Ascending aorta (tissue), 2 donors: ENCODE measurements at places on chromosomes 4 and X. TPM values are rescaled to one million over a fixed set of nuclear protein-coding genes. Genes with fewer than 3 reads are reported as not detected.

GBA3 gene
- not detected for total RNA-seq

ADH7 gene
- total RNA-seq, result not detected

IL2RG gene
- 2.4 TPM for total RNA-seq

SMR3B gene
- not detected for total RNA-seq

PAGE1 gene
- total RNA-seq, result not detected

ADGRG2 gene
- total RNA-seq, result 4.3 TPM

DCX gene
- total RNA-seq, result not detected

FAM47E gene
- not detected for total RNA-seq

TENM3 gene
- 2.8 TPM for total RNA-seq

SSX7 gene
- not detected for total RNA-seq

DNA sequence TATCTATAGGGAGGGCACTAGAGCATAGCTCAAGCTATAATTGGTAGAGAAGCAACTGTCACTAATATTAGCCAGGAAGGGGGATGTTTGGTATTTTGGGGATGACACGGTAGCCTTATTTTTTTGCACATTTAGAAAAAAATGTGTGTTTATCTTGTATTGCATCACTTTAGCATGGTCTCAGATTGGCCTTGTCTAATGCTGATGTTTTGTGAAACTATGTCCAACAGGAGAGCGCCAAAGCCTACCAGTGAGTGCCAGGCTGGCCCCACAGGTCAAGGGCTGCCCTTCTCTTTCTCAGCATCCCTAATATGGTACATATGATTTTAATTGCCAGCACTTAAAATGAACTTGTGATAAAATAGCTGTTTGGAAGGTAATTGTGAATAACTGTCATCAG lies 24.8 kb upstream of the WDR19 start:
- no peak for DNase-seq

DNA sequence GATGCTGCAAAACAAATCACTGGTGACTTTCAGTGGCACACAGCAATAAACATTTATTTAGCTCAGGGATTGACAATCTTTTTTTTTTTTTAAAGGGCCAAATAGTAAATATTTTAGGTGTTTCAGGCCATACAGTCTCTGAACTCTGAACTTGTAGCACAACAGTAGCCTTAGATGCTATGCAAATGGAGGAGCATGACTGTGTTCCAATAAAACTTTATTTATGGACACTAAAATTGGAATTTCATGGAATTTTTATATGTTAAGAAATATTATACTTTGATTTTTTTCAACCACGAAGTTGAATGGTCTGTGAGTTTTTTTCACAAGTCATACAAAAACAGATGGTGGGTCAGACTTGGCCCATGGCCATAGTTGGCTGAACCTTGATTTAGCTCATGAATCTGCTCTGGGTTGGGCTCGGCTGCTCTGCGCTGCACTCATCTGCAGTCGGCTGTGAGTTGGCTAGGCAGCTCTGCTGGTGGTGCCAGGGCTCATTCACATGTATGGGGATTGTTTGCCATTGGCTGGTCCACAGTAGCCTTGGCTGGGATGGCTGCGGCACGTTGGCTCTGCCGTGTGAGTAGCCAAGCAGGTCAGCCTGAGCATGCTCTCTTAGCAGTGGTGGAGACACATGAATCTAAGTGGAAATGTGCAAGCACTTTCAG lies 231.7 kb upstream of the PGRMC2 start:
- no peak for DNase-seq

DNA sequence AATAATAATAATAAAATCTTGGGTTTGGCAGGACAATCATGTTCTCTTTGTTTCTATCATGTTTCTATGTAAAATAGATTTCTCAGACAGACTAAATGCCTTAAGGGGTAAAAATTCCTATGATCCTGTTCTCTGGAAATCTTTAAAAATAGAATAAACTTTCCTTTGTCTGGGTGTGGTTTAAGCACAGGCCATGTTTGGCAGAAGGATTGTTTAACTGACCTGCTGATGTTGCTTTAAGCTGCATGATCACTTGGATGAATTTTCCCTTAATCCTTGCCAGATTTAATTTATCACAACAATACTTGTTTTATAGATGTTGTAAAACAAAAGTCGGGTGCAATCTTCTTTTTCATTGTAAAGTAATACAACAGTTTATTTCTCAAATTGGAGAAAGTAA lies 341.7 kb upstream of the FAT1 start:
- no peak for DNase-seq

GRCh38 chr4:145307120-145307519 lies 126.7 kb upstream of the OTUD4 start:
- DNase-seq, result no peak

GRCh38 chr4:182888891-182889290 lies 28.3 kb downstream of the DCTD start:
- no peak for DNase-seq

DNA sequence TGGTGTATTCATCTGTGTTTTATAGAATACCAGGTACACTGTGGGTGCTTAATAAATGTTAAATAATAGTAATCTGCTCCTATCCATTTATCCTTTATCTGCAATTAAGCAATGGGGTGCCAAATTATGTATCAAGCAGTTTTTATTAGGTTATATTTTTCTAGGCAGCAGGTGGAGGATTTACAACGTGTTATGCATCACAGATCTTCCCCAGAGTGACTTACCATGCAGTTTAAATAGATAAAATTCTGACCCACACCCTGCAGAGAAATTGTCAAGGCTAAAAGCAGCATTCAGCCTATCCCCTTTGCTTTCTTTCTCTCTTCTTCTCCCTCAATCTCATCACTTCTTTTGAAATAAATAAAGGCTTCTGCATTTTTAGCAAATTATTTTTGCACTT lies 306.4 kb downstream of the CXXC4 start:
- DNase-seq, result no peak

DNA sequence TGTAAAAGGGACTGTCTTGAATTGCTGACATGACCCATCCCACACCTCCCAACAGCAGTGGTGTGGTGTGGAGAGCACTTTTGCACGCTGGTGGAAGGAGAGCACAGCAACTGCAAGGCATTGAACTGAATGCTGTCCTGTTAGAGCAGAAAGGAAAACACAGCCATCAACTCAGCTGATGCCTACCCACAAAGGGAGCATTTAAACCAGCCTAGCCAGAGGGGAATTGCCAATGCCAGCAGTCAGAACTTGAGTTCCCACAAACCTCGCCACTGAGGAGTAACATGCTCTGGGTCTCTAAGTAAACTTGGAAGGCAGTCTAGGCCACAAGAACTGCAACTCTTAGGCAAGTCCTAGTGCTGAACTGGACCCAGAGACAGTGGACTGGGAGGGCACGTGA lies 31.9 kb downstream of the MAGED4 start:
- DNase-seq, result no peak

DNA sequence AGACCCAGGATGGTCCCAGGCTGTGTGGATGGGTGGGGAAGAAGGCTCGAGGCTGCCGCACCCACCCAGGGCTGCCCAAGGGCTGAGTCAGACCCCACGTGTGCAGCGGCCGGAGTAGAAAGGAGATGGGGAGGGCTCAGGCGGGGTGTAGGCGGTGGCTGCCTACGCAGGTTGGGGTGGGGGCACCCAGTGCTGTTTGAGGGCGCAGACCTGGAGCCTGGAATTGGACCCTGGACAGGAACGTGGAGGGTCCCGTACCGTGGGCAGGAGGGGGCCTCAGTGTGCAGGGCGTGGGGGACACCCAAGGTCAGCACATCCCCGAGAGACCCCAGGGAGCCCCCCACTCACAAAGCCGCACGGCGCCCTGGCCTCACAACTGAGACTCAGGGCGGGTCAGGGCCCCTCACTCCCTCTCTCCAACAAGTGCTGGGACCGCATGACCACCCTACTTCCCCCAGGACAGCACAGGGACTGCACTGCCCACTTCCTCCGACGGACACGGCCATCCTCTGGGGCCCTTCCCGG lies 79.9 kb downstream of the FAM53A start:
- no peak for DNase-seq

- DNase-seq, result no peak
These were observed 197.8 kb downstream of the PDGFC start for GRCh38 chr4:156773648-156774357.

DNA sequence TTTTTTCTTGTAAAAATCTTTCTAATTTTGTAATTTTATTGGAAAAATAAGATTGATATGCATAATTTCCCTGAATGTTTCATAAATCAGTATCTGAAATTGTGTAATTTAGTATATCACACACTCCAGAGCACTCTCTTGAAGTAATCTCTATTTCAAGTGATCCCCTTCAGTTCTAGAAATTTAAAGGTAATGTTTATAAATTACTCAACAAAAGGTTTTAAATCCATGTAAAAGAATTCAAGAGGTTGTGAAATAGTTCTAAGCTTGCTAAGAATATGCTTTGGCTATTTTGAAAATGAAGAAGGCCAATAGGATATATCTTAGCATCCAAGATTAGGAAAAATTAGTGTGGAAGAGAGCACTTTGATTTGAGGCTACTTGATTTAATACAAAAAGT lies 28.2 kb downstream of the SMARCAD1 start:
- no peak for DNase-seq

DNA sequence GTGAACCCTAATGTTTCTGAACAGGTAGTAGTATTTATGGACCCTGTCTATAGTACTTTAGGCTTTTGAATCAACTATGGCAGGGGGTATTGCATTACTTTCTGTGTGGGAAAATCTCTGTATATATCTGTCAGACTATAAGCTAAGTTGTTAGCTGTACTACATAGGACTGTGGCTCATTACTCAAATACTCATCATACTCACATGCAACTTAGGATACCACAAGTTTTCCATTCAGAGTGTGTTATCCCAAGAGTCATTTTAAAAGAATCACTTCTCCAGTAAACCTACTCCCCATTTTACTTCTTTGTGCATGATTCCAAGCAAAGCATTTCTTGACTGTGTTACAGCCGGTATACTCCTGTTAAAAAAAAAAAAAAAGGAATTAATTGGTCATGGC lies 95.6 kb downstream of the PHOX2B start:
- no peak for DNase-seq

DNA sequence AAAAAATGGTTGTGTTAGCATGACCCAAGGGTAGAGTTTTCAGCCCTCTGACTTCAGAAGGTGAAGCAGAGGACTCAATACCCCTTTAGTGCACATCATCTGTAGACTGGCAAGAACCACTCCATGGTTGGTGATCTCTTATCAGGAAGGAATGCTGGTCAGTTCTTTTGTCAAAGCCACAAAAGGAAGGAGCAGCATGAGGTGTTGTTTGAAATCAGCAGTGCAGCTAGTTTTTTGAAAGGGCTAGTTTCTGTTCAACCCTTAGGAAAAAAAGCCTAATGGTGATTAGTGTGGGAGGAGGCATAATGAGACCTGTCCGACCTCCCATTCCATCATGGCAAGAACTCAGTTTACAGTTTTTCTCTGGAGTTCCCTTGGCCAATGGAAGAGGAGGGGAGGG lies 362.0 kb upstream of the CT83 start:
- no peak for DNase-seq

- DNase-seq, result no peak
These were observed 22.9 kb downstream of the SH3TC1 start for GRCh38 chr4:8221985-8222384.

DNA sequence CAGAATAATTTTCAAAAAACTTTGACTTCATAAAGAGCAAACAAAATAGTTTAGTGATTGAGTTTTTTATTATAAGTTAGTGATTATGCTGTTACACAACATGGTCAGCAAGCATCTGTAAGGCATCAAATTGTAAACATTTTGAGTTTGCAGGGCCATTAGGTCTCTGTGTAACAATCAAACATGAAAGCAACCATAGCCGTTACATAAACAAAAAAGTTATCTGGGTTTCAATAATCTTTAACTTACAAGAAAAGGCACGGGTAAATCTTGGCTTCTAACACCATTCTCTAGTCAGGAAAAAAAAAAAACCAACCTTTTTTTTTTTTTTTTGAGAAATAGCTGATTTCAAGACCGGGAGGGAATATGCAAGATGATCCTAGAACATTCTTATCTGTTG lies 1941.1 kb downstream of the PCDH7 start:
- no peak for DNase-seq

DNA sequence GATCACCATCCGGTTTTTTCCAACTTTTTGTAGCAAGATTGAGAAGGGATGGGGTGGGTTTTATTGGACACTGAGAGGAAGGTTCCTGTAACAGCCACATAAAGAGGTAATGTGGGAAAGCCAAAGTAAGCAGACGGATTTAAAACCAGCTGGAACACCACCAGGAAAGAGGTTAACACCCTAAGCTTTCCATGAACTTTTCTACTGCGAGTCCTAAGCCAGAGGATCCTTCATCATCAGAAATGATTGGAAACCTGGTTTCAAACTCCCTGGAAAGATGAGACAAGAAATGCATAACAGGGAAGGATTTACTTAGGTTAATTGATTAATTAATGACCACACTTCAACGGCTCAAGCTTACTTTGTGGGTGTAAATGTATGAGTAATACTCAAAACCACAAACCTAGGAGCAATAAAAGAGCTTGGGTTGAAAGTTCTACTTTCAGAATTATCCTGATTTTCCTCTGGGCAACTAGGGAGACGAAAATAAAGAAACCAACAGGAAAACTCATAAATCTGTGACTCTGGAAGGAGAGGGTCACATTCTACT lies 91.5 kb downstream of the COX18 start:
- DNase-seq, result no peak

DNA sequence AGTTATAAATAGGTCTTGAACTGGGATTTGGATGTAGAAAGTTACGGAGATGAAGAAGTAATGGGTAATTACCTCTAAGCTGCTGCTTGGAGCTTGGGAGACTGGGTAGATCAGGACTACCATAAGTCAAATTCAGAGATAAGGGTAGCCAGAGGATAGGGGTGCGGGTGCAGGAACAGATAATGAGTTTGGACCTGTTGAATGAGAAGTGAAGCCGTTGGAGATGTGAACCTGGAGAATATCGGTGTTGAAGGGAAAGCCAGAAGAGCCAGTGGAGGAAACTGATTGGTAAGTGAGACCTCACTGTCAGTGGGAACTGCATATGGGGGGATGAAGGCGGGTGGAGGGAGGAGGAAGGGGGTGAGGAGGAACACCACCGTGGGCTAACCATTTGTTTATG lies 618 bp upstream of the FOXO4 start:
- no peak for DNase-seq

DNA sequence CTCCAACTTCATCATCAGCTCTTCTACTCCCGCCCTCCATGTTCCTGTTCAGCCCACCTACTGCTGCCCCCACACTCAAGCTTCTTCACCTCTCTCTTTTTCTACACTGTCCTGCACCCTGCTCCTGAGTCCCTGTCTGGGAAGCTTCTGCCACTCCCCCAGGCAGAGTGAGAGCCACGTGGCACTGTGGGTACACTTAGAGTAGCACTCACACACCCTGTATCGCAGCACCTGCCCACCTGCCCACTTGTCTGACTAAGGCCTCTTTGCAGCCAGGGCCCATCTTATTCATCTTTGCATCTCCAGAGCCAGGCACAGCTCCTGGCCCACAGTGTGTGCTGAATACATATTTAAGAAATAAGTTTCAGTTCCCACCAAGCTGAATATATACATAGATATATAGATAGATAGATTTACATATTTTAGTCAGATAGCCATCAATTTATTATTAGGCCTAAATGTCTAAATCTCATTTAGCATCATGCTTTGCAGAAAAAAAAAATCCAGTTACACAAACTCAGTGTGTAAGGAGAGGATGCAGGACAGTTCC lies 24.9 kb downstream of the CCDC149 start:
- no peak for DNase-seq
